ENCODE measurements at places on chromosomes 6 and 20.
A peak's percentile ranks its signal among the peaks of the same experiment; 100 is the strongest.

DNA sequence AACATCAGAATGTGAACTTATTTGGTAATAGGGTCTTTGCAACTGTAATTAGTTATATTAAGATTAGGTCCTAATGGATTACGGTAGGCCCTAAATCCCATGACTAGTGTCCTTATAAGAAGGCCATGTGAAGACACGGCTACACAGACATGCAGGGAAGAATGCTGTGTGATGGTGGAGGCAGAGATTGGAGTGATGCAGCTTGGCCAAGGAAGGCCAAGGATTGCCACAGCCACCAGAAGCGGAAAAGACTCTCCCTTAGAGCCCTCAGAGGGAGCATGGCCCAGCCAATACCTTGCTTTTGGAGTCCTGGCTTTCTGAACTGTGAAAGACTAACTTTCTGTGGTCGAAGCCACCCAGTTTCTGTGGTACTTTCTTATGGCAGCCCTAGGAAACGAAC, 9.7 kb upstream of the SMIM13 start:
- no peak for DNase-seq

GRCh38 chr6:53924821-53925422, 130.1 kb downstream of the LRRC1 start:
- DNase-seq, result no peak

- DNase-seq, result peak; percentile 49
These were observed 5.1 kb downstream of the IGF2R start for GRCh38 chr6:159973951-159974350.

GRCh38 chr6:45987856-45988255, 27.8 kb downstream of the CLIC5 start:
- DNase-seq, result no peak

GRCh38 chr6:83879746-83880145, 20.3 kb downstream of the CYB5R4 start:
- DNase-seq, result no peak

- no peak for DNase-seq
These were observed 602.7 kb upstream of the NOX3 start for GRCh38 chr6:156058356-156058755.

Measured in activated naive CD4-positive, alpha-beta T cell treated with anti-CD3 and anti-CD28 coated beads for 36 hours (primary cell).